NCI-H1417 (cell line): ENCODE measurements at places on chromosomes 3 and 15.

GRCh38 chr3:148789146-148789545, 38.5 kb upstream of the CPB1 start:
- DNase-seq: peak; percentile 61

GRCh38 chr15:43903864-43904290, 77.1 kb downstream of the WDR76 start:
- DNase-seq: peak; percentile 43

DNA sequence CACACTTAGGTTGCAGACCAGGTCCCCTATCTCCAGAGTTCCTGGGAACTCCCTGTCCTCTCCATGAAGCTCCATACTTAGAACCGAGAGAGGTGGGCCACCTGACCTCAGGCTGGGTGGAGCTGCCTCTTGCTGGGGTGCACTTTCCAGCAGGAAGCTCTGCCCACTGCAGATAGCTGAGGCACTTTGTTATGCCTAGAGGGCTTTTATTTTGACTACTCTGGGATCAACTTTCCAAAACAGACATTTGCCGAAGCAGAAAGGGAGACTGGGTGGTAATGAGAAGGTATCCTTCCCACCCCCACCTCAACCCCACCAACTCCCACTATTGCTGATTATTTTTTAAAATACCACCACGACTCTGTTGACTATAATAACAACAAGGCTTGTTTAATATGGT, 54.7 kb downstream of the CLDN11 start:
- no peak for DNase-seq

DNA sequence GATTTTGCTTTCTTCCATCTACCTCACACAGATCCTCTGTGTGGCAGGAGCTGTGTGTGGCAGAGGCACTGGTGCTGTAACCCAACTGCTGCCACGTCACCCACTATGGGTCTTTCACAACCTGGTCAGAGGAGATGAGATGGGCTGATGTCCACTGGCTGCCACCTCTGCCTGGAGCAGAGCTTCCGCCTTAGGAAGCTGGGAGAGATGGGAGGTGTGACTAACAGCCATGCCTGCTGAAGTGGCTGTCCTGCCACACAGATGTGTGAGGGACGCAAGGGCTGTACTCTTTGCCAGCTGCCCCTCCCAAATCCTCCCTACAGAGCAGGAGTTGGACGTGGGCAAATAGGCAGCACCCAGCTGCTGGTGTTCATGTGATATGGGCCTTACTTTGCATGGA, 329.5 kb downstream of the GABRB3 start:
- no peak for DNase-seq

GRCh38 chr3:12841970-12842328, 584 bp upstream of the RPL32 start:
- DNase-seq: no peak

DNA sequence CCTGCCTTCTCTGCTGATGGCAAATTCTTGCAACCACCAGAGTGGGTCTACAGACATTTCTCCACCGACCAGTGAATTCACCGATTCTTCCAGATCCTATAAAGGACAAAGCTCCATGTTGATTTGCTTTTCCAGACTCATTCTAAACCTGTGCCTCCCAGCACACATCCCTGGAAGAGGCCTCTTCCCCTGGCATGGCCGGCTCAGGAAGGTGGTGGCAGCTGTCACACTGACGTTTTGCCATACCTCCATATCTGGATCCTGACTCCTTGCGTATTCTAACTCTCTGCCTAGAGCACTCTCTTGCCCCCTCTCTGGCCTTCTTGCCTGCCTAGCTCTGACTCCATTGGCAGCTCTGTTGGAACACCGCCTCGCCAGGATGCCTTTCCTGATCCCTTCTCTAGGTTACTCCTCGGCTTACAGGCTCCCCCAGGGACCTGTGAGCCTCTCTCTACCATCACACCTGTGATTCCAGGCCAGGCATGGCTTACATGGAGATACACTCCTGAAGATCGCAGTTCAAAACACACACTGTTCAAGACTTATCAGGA, 31.0 kb downstream of the SLCO2A1 start:
- DNase-seq: no peak

GRCh38 chr3:98647197-98647596, 53.8 kb upstream of the CPOX start:
- no peak for DNase-seq

- DNase-seq: no peak
Measured at GRCh38 chr3:127637546-127637945, 8.6 kb downstream of the PODXL2 start.

- peak; percentile 70 for DNase-seq
Measured at GRCh38 chr15:60590935-60591495, 112.1 kb upstream of the ICE2 start.

GRCh38 chr3:196537319-196537984, 22.3 kb upstream of the SMCO1 start:
- peak; percentile 26 for DNase-seq

- DNase-seq: no peak
Measured at GRCh38 chr15:91803260-91803659, 50.2 kb upstream of the SLCO3A1 start.

GRCh38 chr3:120875989-120876388, 32.0 kb upstream of the STXBP5L start:
- DNase-seq: no peak

DNA sequence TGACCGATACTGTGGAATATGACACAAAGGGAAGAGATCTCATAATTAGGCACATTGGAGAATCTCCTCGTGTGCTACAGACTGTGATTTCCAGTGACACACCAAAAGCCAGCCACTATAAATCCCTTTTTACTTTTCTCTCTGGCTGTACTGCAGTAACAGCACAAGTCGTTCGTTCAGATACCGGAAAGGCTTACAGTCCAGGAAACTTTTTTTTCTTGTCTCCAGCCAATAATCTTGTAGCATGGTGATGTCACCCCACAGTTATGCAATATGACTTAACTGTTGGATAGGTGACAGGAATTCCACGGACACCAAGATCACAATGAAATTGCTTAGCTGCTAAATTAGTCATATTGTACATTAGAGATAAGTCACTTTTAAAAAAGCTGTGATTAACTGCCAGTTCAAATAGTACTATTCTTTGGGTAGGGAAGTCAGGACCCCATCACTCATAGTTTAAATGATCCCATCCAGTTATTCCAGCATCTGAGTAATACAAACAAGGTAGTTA, 36.3 kb upstream of the TSC22D2 start:
- no peak for DNase-seq

- no peak for DNase-seq
Measured at GRCh38 chr15:77503240-77503639, 82.6 kb downstream of the HMG20A start.

DNA sequence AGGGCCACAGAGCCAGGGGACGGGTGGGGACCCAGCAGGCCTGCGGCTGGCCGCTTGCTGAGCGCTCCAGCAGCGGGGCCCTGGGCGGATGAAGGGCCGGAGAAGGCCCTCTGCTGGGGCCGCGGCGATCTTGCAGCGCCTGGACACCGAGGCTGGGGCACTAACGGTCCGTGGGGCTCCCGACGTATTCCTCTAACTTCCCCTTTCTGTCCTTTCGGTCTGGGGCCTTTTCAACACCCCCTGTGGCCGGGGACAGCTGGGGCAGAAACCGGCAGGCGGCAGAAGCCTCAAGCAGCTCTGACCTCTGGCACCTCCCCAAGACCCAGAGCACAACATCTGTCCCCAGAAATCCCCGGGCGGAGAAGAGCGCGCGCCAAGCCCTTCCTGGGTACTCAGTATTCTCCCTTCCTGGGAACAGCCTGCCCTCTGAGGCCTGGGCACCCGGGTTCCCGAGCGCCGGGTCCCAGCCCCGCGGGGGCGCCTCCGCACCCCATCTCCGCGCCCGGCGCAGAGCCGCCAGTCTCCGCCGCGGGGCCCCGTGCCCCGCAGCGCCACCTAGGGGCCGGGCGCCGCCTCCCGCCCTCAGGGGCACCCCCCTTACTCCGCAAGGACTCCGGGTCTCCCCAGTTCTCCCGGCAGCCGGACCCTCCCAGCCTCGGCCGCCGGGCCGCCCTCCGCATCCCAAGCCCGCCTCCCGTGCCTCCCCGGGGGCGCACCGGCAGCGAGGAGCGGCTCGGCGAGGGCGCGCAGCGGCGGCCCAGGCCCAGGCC, 582 bp upstream of the SLCO3A1 start:
- peak; percentile 85 for DNase-seq
